ENCODE measurements at places on chromosomes 3 and 15.

- DNase-seq: no peak
These were observed 693 bp upstream of the STAB1 start for GRCh38 chr3:52494445-52494844.

- DNase-seq: no peak
These were observed 4.5 kb downstream of the HDC start for GRCh38 chr15:50260969-50261496.

DNA sequence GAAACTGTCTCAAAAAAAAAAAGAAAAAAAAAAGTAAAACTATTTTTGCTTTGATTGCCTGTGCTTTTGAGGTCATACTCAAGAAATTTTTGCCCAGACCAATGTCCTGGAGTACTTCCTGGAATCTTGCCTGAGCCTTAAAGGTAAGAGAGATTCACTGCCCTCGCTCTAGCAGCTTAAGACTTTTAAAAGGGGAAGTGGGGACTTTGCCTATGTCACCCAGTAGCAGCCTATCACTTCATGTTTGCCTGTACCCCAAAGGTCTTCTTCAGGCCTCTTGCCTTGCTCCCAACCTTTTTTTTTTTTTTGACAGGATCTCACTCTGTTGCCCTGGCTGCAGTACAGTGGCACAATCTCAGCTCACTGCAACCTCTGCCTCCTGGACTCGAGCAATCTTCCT is 18.9 kb upstream of the GOLGB1 start:
- no peak for DNase-seq

DNA sequence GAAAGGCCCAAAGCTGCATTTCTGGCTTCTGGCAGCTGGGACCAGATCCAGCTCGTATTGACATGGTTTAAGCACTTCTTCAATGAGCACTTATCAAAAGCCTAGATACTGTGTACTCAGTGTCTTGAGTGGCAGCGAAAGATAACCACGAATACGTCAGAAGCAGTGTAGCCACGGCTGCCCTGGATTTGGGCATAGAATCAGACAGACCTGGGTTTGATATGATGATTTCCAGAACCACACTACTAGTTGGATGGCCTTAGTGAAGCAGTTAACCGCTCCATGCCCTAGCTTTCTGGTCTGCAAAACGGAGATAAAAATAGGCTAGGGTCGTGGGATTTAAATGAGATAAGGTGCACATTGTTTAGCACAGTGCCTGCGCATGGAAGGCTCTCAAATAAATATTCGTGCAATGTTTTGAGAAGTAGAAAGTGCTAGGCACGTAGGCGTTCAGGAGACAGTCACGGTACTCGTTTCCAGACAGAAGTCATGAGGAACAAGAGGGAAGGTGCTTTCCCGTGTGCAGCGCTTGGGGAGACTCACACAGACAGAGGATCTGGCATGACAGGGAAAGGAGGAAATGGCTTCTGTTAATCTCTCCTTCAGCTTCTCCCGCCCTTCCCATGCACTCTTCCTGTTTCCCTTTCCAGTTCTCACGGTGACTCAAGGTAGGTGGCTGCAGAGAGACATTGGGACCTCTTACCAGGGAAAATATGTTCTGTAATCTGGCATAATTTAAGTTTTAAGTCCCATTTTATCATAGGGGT is 70.3 kb downstream of the CCNL1 start:
- no peak for DNase-seq

DNA sequence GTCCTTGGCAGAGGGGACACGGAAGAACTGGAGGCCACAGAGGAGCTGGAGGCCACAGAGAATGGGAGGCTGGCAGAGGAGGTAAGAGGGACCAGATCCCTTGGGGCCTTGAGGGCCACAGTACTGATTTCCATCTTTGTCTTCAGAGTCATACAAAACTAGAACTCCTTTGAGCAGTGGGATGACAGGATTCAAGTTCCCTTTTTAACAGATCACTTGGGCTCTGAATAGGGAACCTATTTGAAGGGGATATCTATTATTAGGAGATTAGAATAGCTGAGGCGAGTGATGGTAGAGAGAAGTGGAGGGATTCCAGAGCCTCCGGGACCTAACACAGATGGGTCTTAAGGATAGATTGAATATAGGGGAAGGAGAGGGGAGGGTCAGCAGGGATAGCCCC is 55.7 kb downstream of the OXNAD1 start:
- DNase-seq: no peak

- no peak for DNase-seq
These were observed 2.9 kb downstream of the TNFSF10 start for GRCh38 chr3:172520301-172520831.

DNA sequence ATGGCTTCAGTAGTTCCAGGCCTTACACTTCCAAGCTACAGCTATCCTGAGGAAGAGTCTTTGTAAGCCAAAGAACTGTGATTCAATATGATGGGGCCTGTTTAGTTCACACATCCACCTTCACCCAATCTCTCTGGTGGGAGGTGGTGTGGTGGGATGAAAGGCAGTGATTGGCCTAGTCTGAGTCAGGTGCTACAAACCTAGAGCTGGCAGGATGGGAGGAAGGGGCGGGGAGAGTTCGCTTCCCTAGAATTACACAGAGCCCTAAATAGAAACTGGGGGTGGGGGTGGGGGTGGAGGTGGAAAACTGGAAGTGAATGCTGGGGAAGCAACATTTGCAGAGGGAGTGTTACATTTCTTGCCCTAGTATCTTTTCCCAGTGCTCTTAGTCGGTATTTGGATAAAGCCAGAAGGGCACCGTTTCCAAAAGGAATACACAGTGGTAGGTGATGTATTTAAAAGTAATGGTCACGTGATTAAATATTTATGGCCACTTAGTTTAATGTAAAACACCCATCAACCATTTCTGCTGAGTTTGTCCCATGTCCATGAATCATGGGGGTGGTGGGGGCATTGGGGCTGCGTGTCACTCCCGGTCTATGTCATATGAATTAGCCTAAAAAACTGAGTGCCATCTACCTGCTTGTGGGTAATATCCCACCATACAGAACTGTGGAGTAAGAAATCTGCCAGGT is 247.6 kb upstream of the PROK2 start:
- DNase-seq: no peak

GRCh38 chr3:194556086-194557056 is 69.6 kb upstream of the ATP13A3 start:
- DNase-seq: no peak

DNA sequence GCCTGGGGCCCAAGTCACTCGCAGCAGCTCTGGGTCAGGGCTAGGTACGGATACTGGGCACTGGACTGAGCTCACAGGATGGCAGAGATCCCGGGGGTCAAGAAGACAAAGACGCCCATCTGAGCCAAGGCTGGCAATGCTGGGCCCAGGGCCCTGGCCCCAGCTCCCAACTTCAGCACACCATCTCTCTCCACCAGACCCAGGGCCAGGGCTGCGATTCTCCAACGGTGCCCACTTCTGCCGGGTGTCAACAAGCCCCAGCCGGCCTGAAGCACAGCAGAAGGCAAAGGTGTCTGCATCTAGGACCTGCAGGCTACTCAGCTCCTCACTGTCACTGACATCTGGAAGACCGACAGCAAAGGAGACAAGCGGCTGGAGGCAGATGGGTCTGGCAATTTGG is 8.6 kb downstream of the WDR73 start:
- DNase-seq: no peak

DNA sequence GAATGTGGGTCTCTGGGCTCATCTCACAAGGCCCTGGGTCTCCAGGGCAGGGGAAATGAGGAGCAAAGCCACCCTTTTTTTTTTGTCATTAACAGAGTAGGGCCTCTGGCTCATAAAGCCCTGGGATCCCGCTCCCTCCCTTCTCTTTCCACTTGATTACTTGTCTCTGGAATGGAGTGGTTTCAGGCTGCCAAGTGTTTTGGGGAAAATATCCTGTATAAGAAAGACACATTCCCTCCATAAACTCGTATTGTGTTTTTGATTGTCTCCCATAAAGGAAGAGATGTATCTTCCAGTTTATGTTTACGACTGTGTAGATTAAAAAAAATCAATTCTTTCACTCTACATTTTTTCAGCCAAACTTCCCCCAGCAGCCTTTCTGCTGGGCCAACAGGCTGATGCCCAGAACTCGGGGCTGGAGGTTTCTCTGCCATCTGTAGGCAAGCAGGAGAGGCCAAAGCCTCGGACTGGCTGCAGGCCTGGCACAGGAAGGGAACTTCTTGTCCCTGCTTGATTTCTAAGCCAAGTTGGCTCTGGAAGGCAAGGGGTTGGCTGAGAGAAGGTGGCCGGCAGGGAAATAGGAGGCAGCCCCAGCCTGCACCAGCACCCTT is 49.4 kb upstream of the INSYN1 start:
- no peak for DNase-seq

GRCh38 chr3:44970926-44971490 is 5.0 kb downstream of the ZDHHC3 start:
- DNase-seq: no peak

- DNase-seq: no peak
These were observed 908.1 kb downstream of the DIPK2A start for GRCh38 chr3:144879701-144880100.

DNA sequence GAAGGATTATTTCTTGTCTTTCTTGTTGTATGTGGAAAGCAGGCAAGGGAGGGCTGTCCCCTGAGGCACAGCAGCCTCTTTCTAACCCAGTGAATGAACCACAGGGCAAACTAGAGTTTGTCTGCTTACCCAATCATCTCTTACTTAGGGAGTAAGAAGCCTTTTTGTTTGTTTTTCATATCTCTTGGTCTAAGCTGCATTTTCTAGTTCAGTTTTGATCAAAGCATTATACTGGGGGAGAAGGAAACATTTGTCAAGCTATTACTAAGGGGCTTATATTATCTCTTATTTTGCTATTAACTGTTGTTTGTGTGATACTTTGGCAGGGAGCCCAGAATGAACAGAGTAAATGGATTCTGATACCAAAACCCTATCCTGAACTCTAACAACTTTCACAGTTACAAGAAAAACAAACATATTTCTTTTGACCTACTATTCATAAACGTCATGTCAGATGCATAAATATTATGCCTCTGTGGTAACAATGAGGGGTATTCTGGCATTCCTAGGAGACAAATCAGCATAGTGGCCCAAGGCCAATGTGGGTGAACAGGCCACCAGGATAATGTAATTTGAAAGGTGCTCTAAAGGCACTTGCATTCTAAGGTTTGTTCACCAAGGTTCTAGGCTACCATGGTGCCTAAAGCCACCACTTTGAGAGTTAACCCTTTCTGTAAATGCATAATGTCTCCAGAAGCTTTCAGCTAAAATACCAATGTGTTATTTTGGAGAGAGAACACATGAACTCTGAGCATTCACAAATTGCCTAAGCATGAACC is 271.6 kb upstream of the ZPLD1 start:
- DNase-seq: peak; percentile 19

GRCh38 chr15:96515371-96515770 is 184.9 kb downstream of the NR2F2 start:
- no peak for DNase-seq

DNA sequence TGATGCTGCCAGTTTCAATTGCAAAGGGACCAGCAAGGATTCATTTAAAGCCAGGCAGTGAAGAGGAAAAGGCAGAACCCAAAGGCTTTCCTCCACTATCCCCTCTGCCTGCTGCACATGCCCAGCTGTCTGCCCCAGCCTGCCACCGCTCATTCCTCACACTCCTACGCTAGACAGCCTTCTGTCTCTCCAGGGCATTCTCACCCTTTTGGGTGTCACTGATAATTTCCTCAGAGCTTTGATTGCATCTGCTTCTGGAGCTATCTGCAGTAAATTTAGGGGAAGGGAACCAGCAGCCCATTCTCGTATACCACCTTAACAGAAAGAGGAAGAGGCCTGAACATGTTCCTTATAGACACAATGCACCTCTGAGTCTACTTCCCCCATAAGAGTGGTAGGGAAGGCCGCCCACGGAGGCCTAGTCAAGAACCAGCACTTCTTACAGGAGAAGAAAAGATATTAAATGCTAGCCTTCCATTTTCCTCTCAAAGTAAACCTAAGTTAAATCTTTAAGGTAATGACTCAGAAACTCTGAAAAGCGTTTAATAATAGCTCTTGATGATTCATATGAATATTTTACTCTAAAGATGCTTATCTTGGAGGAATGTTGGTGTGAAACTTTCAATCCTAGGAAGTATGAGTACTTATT is 20.9 kb downstream of the NUDT16 start:
- DNase-seq: no peak

DNA sequence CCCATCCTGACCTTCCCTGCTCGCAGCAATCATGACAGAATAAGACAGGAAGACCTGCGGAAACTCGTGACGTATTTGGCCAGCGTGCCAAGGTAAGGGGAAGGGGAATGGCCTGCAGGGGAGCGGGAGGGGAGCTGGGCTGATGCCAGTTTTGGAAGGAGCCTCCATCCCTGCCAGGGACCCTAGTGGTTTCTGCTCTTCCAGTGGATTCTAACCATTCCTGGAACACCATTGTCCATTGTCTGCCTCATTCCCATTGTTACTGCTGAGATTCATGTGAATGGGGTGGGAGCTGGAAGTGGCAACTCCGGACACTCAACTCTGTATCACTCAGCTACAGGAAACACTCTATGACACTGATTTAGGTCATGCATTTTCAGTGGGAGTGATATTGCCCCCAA is 242.9 kb upstream of the ROPN1 start:
- DNase-seq: no peak

DNA sequence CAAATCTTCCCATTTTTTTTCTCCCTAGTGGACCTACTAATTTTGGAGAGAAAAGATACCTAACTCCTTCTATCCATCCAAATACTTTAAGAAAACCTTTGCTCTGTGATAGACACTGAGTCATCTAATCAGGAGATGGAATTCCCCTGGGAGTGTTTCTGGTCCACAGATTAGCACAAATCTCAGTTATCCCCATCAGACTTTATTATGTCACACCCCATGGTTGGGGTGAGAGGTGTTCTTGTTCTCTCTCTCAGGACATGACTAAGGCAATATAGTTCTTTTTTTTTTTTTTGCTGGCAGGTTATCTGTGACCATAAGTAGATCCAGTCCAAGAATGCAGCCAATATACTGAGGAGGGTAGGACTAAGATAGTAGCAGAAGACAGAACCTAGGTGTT is 15.8 kb downstream of the SLC9A9 start:
- no peak for DNase-seq

- no peak for DNase-seq
These were observed 17.7 kb upstream of the PRR20G start for GRCh38 chr3:127305499-127306060.

GRCh38 chr3:130779031-130779430 is 32.4 kb upstream of the PIK3R4 start:
- DNase-seq: no peak

- no peak for DNase-seq
These were observed 21.3 kb upstream of the BNC1 start for GRCh38 chr15:83305704-83306291.

DNA sequence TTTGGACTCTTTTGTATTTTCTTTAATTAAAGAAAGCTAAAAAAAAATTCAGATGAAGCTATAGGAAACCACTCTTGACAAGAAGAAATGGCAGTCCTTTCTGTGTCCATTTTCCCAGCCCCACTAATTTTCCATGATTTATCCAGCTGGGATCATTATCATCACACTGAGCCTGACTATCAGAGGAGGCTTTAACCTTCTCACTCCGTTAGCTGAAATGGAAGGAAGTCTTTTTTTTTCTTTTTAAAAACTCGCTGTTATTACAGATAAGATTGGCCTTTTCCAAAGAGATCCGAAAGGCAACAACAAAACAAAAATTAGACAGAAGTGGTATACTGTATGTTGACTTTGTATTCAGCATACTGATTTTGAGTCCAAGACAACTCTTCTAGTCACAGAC is 366.2 kb upstream of the ROPN1 start:
- DNase-seq: no peak

GRCh38 chr3:182855076-182855475 is 61.8 kb downstream of the ATP11B start:
- DNase-seq: no peak

GRCh38 chr3:53730576-53730975 is 115.6 kb downstream of the CHDH start:
- DNase-seq: no peak

Measured in HuH-7 (cell line).